ENCODE measurements at places on chromosomes 5 and 9.

- DNase-seq = no peak
Measured at GRCh38 chr5:68343421-68343826, 127.9 kb downstream of the PIK3R1 start.

DNA sequence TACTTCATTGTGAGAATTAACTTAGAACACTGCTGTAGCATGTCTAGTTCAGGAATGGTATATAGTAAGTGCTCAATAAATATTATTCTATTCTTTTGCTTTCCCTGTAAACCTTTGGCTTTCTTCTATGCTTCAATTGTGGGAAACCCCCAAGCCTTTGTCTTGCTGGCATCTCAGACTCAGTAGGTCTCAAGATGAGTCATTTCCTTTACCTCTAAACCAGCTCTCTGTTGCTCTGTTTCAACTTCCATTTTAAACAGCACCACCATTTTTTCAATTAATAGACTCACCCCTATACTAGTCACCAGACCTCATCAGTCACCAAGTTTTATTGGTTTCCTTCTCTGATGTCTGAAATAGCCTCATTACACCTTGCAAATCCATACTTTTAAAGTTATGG lies 43.5 kb downstream of the DMAC1 start:
- DNase-seq = no peak

DNA sequence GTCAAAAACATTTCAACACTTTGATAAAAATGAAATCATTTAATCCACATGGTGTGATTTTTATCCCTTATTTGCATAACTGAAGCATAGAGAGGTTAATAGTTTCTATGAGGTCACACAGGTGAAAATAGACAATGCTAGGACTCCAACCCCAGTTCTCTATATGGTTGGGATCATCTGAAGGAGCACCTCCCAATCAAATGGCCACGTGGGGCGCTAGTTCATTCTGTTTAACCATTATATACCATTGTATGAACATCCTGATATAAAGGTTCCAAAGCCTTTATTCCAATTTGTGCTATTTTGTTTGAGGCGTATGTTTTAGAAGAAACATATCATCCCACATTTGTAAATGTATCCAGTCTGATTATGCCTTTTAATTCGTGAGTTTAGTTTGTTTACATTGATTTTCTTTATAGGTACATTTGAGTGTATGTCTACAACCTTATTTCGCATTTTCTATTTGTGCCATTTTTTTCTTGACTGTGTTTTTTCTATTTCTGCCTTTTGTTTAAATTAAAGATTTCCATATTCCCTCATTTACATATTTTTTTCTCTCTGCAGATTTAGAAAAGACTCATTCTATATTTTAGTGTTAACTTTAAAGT lies 1092.0 kb downstream of the MAT2B start:
- no peak for DNase-seq

DNA sequence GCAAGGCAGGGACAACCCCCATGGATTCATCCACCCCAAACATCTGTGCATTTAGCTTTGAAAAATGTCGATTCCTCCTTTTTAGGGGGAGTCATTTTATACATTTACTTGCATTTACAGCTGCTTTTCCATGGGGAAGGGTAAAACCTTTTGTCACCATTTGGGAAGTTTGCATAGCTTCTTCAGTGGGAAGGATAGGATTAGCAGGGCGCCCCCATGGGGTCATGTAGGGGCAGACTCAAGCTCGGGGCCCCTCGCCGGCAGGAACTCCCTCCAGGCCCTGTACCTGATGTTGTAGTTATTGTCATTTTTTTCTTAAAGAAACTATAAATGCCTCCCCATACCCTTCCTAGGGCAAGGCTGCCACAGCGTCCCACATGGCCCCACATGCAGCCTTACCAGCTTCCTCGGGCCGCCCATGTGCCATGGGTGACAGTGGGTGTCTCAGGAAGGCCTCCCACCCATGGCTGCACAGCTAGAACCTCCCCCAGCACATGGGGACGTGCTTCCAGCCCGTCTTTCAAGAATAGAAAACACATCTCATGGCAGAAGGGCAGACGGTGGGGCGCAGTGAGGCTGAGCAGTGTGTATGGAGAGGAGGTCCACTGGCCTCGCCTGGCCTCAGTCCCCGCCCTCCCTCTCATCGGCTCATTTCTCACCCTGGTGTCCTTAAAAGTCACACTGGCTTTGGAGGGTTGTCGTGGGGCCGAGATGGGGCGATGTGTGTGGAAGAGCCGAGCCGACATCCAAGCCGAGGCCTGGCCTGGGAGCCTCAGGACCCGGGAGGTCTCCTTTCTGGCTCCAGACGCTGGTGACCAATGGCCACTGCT lies 76.1 kb upstream of the OTULINL start:
- no peak for DNase-seq

DNA sequence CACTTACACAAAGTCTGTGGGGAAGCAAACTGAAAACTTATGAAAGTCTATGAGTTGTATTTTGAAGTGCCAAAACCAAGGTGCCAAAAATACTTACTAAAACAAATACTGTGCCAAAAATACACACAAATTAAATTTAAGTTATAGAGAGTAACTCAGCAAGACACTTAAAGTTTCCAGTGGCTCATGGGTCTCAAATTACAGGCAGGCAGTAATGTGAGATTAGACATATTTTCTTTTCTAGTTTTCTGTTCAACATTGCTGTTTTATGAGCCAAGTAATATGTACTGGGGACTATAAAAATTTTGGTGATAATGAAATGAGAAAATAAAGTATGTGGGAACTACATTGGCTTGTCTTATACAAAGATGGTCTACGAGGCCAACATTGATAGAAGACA lies 172.2 kb upstream of the SNX2 start:
- DNase-seq = no peak

GRCh38 chr5:82879089-82879488 lies 198.1 kb downstream of the TMEM167A start:
- no peak for DNase-seq
